ENCODE measurements at places on chromosomes 2 and 18.

DNA sequence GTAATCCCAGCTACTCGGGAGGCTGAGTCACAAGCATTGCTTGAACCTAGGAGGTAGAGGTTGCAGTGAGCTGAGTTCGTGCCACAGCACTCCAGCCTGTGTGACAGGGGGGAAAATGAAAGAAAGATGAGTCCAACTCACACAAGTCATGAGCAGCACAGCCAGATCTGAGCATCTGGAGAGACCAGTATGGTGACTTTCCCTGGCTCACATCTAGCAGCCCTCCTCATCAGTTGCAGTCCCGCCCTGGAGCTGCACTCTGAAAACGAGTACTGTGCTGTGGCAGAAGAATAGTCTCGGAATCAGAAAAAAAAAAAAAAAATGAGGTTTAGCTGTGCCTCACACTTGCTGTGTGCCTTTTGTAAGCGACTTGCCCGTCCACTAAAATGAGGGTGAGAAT lies 74.4 kb upstream of the TRIB2 start:
- no peak for DNase-seq

GRCh38 chr2:44708661-44709000 lies 232.9 kb upstream of the SIX3 start:
- no peak for DNase-seq

GRCh38 chr18:23260926-23261590 lies 125.8 kb downstream of the CABLES1 start:
- no peak for DNase-seq

DNA sequence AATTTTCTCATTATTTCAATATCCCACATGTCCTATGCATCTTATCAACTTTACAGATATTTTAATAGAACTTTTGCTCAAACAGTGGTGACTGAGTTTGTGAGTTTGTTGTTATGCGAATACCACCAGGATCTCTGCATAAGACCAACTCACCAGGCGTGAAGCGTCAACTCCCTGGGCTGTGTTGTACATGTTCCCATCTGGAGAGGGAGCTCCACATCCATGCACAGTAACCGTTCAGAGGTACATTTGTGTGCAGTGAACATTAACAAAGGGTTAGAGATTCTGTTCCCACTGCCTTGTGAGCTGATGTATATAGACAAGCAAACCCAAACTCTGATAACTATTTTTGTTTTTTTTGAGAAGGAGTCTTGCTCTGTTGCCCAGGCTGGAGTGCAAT lies 188.7 kb downstream of the MYT1L start:
- no peak for DNase-seq

DNA sequence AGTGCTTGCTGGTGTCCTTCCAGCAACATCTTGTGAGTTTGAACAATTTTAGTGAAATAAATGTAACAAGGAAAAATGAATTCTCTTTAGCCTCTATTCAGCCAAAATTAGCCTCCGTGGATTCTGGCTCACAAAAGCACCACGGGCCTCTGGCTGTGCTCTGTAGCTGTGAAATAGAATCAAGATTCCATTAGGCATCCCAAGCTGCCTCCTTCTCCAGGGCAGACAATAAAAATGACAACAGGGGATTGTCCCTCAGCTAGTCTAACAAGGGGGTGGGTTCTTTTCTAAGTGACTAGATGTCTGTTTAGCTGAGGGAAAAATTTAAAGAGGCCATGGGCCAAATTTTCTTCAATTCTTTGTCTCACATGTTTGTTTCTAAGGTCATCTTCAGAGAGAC lies 254.7 kb upstream of the FIGN start:
- no peak for DNase-seq

DNA sequence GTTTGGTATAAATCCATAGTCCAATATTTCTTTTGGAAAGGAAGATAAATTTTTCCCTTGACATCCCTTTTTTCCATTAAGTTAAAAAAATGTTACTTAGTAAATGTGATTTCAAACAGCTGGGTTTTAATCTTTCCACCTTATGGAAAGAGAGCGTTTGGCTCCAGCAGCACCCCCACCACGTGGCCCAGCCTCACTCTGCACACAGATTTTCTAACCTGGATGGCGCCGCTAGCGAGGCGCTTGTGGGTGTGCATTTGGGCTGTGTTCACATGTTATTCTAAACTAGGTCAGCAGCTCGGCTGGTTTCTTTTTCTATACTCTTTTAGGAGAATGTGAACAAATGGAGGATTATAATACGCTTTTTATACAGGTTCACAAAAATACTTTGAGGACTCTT lies 218.0 kb downstream of the LDLRAD4 start:
- DNase-seq = peak; percentile 71

- DNase-seq = no peak
Measured at GRCh38 chr2:46340740-46341420, 43.7 kb downstream of the EPAS1 start.

DNA sequence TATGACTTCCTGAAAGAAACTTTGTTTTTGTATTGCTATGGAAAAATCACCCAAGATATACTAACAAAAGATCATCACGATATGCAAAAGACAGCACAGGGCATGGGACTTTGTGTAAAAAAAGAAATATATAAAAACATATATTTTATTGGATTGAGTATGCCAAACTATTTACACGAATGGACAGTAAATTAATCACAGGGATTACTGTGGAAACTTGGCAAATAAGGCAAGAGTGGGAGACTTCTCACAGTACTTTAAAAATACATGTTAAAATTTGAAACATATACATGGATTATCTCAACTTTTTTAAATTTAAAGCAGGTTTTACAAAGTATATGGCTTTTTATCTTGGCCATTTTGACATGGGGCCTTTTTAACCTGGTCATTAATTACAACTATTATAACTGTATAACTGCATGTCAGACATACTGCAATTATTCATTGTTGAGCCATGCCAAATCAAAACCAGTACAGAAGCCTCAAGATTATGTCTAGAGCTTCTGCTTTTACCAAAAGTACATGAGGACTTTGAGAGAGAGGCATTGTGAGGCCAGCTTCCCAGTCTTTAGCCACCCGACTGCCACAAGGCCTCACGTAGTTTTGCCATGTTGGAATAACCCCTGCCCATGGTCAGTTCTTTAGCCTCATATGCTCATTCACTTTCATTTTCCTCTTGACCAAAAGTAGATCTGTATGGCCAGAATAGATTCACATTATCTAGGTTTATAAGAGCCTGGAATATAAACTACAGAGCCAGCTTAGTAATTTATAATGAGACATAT lies 419.8 kb downstream of the SETBP1 start:
- DNase-seq = no peak

DNA sequence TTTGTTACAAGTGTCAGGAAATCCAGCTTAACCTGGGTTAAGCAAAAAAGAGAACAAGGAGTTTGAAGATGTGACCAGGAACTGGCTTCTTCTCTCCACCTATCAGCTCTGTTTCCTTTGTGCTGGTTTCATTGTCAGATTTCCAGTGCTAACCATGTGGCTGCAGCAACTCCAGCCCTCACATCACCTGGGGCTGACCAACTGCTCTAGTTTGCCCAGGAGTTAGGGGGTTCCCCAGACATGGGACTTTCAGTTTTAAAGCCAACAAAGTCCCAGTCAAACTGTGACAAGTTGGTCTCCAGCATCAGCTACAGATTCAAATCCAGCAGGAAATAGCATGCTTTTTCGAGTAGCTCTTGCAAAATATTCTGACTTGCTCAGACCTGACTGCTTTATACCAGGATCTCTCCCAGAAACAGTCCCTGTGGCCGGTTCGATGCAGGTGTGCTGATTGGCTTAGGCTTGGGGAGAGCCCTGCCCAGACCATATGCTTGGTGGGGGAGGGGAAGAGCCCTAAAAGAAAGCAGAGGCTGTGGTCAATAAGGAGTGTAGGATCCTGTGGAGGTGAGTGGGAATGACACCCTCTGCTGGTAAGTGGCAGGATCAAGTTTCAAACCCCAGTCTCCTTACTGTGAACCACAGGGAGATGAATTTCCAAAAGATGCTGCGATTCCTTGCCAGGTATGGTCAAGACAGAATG lies 49.5 kb downstream of the KCNE4 start:
- DNase-seq = peak; percentile 26

DNA sequence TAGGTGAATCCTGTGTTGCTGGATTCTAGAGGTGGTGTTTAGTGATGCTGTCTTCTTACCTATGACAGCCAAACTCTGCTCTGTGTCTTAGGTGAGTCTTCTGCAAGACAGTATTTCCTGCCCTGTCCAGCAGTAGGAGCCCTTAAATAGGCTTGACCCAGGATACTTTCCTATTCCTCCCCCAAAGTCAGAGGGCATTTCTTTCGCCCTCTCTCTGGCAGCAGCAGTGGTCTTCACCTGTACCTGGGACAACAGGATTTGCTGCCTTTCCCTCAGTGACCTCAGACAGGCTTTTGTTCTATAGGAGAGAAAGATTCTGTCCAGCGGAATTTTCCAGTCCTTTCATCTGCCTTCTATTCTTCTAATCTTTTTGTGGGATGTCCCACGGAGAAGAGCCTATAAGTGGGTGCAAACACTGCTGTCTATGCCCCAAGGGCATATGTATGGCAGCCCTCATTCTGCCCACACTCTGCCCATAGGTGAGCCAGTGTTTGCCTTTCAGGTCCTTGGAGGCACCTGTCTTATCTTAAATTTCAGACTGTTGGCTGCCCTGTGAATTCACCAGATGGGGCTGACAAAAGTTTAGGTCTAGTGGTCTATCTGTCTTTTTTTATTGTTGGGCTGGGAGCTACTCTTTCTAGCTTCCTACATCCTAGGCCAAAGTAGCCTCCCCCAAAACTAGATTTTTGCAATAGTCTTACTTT lies 177.3 kb upstream of the SPOPL start:
- DNase-seq = no peak

GRCh38 chr2:10785260-10785659 lies 27.3 kb downstream of the PDIA6 start:
- no peak for DNase-seq

- DNase-seq = no peak
Measured at GRCh38 chr2:38615237-38615636, 12.5 kb upstream of the HNRNPLL start.

DNA sequence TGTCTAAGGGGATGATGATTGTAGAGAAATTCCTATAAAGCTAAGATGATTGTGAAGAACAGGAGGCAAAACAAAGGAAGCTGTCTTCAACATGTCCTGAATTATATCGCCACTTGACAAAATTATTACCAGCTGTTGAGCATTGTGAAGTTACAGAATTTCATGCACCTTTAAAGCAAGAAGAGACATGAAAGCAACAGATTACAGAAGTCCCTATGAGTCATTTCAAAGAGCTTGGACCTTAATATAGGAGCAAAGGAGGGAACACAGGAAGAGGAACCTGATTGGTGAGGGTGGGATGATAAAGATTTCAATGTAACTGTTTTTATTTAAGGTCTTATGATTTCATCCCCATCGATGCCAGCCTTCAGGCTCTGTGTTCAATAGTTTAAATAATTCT lies 526.9 kb upstream of the HNMT start:
- no peak for DNase-seq

GRCh38 chr2:1995584-1995983 lies 251.3 kb upstream of the PXDN start:
- no peak for DNase-seq

DNA sequence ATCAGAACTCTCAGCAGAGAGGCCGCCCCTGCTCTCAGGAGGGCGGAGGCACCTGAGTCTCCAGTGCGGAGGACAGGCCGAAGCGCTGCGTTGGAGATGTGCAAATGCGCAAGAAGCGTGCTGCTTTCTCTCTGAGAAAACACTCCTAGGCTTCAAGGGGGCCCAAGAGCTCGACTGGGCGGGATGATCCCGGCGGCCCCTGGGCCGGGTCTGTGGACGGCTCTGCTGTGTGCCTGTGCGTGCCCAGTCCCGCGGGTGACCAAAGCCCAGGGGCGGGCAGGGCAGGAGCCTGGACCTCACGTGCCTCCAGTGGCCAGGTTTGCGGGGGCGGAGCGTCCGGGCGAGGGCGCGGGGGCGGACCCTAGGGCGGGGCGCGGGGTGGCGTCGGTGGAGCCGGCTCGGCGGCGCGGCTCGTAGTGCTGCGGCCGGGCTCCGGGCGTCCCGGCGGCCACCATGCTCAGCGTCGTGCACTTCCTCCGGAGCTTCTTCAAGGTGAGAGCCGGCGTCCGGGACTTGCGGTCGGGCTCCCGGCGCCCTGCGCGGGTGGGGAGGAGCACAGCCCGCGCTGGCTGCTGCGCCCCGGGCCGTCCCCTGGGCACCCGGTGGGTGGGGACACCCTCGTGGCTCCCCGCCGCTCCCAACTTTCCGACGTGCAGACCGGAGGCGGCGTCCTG lies at the start of gene ARHGEF4:
Gene ARHGEF4 (plus strand): TSS at position 414 of the 674 bp plus-strand sequence. CDS start 40 bp downstream, at position 454.
- DNase-seq = peak; percentile 51

GRCh38 chr2:9278439-9278838 lies 71.8 kb downstream of the ASAP2 start:
- no peak for DNase-seq

DNA sequence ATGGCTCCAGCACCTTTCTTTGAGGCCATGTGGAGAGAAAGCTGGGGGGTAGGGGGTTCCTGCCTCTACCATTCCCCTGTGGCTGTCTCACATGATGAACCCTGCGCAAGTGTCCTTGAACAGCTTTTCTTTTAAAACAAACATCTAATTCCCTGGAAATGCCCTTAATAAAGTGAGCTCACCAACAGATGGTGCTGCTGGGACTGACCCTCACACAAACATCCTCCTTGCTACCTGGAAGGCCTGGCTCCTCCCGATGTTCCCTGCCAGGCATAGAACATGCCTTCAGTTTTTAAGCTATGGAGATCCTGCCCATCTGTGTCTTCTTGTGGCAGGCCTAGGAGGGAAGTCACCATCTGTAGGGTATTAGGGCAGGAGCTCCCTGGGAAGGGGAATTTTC lies 60.7 kb upstream of the GATA6 start:
- no peak for DNase-seq

- DNase-seq = no peak
Measured at GRCh38 chr2:163319006-163319405, 416.8 kb downstream of the FIGN start.

DNA sequence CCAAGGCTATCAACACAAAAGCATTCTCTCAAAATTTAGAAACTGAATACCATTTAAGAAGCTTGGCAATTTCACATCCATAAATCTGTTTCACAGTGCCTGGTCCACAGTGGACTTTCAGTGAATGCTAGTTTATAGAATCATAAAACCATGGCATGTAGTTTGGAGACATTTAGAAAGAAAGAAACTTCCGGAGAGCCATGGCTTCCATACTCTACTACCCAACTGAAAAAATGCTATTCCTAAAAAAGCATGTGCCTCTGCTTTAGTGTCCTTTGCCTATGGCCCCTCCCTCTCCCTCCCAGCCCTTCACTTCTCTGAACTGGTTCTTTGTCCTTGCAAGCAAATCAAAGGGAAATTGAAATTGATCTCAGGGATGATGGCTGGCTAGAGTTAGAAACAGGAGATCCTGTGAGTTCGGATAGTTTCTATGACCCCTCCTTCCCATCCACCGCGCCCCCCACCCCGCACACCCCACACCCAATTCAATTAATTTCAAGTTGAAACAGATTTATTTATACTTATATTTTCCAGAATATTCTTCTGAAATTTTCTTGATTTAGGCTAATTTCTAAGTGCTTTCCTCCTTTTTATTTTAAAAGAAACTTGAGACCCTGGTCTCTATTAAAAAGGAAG lies 248.3 kb downstream of the TRIB2 start:
- no peak for DNase-seq

DNA sequence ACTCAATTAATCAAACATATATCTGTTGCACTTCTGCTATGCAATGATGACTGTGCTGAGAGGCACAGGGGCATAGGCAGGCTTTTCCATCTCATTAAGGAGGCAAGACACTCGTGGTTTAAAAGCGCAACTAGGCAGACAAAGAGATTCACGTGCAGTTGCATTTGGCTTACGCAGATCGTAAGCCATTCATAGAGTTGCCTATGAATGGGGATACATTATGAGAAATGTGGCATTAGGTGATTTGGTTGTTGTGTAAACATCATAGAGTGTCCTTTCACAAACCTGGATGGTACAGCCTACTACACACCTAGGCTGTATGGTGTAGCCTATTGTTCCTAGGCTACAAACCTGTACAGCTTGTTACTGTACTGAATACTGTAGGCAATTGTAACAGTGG lies 284.7 kb downstream of the DCC start:
- DNase-seq = no peak

Data from head of caudate nucleus (tissue), 42 donors.